ENCODE measurements at places on chromosomes 1 and 21. TPM values are rescaled to one million over a fixed set of nuclear protein-coding genes. Genes with fewer than 3 reads are reported as not detected.

GRCh38 chr1:1359664-1360468, 1.5 kb upstream of the MXRA8 start:
- DNase-seq = no peak

DNA sequence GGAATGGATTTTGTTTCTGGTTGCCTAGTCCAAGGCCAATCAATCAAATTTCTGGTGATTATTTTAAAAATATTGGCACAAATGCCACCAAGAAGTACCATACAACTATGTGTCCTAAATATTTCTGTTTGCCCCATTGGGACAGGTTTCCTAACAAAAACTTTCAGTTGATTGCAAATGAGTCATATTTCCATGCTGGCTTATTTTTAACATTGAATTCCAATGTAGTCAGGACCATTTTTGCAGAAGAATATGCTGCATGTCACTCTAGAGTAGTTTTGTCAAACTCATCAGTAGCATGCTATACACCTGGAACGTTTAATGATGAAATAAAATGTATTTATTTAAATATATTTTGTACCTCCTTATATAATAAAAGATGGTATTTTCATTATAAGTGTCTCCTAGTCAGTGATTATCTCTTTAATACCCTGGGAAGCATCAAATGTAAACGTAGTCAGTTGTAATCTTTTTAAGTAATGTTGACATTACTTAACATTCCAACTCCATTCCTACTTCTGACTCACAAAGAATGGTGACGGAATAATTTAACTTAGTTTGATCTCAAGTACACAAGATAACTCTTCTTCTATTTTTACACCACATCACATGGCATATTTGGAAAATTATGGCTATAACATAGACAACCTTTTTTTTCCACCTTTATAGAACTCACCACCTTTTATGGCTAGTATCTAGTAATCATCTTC, 39.0 kb upstream of the USH2A start:
- DNase-seq = peak; percentile 13

DNA sequence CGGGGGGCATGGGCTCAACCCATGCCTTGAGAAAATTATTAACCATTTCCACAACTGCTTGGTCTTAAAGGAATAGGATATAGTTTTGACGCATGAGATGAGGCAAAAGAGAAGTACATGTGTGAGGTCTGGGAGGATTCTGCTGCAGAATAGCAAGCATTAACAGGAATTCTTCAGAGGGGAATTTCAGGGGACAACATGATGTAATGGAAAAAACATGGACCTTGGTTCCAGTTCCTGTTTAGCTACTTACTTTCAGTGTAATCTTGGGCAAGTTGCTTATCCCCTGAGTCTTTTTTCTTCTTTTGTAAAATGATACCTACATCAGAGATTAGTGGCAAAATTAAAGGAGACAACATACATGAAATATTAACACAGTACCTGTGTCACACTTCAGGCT, 85.6 kb downstream of the PRRX1 start:
- DNase-seq = no peak

CD55 gene
- 35.2 TPM for polyA plus RNA-seq

GRCh38 chr1:221869779-221870178, 127.9 kb upstream of the DUSP10 start:
- DNase-seq = no peak

DNA sequence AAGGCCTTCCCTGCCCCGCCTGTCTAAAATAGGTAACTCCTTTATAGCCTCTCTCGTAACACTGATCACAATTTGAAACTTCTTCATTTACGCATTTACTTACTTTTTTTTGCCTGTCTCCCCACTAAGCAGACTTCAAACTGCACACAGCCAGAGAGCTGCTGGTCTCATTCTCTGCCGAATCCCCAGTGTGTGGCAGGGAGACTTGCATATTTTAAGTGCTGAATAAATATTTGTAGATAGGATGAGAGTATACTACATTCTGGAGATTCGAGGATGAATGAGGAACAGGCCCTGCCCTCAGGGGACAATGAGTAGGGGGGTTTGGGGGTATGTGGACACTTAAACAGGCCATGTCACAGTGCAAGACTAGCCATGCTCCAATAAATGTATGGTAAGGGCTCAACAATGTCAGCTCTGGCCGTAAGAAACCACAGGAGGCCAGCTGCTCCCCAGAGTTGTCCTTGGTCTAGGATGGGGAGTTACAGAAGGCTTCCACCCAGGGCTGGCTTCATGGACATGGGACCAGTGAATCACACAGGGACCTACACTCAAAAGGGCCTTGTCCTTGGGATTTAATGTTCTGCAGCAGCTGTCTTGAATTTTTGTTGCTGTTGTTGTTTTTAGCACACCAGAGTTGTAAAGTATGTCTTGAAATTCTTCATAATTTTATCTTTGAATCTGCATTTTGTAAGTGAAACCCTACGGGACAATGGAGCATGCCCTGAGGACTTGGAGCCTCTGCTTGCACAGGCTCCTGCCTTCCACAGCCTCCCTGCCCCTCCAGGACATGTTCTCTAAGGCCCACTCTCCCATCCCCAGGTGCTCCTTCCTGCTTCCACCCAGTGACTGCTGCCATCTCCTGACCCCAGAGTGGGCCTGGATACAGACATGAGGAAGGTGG, 8.5 kb downstream of the DIO1 start:
- DNase-seq = no peak

DNA sequence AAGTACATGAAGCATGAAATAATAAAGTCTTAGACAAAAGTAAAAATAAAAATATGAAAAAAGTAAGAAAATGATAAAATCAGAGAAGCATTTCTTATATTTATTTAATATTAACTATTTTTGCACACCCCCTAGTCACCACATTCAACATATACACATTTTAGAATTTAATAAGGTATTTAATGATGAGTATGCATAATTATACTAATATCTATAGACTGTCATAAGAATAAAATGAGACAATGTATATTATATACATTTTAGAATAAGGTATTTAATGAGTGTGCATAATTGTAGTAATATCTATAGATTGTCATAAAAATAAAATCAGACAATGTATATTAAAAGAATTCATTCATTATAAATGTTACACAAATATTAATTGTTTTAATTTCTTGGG, 18.9 kb downstream of the PIGK start:
- no peak for DNase-seq

DNA sequence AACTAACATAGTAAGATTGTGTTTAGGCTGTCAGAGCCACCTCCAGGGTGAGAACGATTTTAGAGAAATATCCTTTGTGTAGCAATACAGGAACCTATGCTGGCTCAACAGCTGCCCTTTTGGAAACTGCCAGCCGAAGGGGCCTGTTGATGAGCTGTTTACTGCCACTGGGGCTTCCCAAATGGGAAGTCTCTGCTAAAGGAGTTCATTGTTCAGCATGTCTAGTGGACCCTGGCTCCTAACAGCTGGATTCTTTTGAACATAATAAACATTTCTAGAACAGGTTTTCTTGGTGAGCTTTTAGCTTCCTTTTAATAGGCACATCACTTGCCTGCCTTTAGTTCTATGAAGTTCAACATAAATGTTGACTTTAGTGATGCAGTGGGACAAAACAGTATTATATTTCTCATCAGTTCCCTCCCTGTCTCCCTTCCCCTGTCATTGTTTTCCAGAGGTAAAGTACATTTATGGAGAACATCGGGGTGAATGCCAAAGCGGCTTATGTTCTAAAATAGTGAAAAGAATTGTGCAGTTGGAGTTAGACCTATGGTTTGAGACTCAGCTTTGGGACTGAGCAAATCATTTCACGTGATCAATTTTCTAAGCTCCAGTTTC, 57.4 kb downstream of the UCK2 start:
- no peak for DNase-seq

FCRLB gene
- 0.62 TPM for polyA plus RNA-seq

DNA sequence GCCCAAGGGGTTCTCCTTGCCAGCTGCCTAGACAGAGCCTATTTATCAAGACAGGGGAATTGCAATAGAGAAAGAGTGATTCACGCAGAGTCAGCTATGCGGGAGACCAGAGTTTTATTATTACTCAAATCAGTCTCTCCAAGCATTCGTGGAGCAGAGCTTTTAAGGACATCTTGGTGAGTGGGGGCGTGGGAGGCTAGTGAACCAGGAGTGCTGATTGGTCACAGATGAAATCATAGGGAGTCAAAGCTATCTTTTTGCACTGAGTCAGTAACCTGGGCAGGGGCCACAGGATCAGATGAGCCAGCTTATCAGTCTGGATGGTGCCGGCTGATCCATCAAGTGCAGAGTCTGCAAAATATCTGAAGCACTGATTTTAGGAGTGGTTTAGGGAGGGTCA, 64.8 kb upstream of the MRPS6 start:
- no peak for DNase-seq

- DNase-seq = no peak
Measured at GRCh38 chr1:51203121-51203873, 32.8 kb upstream of the RNF11 start.

DCST1 gene
- polyA plus RNA-seq = not detected

SPRR2F gene
- polyA plus RNA-seq = not detected

DNA sequence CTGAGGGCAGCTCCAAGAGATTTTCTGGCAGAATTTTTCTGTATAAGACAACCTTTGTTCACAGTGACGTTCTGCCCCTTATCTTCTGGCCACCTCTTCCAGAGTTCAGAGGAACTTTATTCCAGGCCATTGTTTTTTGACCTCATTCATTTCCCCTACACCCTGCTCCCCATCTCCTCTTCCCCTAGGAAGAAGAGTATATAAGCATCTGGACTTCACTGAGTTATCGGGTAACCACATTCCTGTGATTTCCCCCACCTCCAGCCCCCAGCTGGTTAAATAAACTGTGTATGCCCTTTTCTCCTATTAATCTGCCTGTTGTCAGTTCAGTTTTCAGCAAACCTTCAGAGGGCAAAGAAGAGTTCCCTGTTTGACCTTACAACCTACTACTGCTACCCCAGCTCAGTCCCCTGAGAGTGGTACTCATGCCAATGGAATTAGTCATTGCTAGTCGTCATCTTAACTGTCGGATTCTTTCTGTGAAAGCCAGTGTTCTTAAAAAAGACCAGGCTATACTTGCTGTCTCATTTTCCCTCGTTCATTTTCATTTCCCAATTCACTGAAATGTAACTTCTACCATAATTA, 14.3 kb upstream of the ALG14 start:
- DNase-seq = peak; percentile 72

All from A549 (cell line).